Colonic mucosa (tissue), 4 donors: ENCODE measurements at places on chromosomes 16 and 17. TPM values are rescaled to one million over a fixed set of nuclear protein-coding genes. Genes with fewer than 3 reads are reported as not detected.

GRCh38 chr16:10877472-10877946, 507 bp downstream of the CIITA start:
- no peak for DNase-seq
- peaks cover 5% of the 10 kb centered on the region for H3K4me1 ChIP-seq
- H3K27me3 ChIP-seq = no peaks in the 10 kb centered on the region
- H3K27ac ChIP-seq = peak overlapping the region; percentile 58
- H3K4me3 ChIP-seq = peak overlapping the region; percentile 70

GRCh38 chr17:57051886-57052361, 33.1 kb upstream of the AKAP1 start:
- no peak for DNase-seq
- no peak overlapping the region for H3K4me3 ChIP-seq
- peaks cover 6% of the 10 kb centered on the region for H3K4me1 ChIP-seq
- H3K27me3 ChIP-seq = no peaks in the 10 kb centered on the region
- no peak overlapping the region for H3K27ac ChIP-seq

Gene FASN
- 198 TPM for total RNA-seq

DNA sequence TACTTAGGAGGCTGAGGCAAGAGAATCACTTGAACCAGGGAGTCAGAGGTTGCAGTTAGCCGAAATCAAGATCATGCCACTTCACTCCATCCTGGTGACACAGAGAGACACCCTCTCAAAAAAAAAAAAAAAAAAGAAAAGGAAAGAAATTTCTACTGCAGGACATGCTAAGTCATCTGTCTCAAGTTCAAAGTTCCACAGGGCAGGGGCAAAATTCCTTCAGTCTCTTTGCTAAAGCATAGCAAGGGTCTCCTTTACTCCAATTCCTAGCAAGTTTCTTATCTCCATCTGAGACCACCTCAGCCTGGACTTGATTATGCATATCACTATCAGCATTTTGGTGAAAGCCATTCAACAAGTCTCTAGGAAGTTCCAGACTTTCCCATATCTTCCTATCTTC, 14.6 kb downstream of the ZSCAN10 start:
- no peaks in the 10 kb centered on the region for H3K27me3 ChIP-seq
- H3K36me3 ChIP-seq = no peaks in the 10 kb centered on the region
- DNase-seq = no peak
- no peak overlapping the region for H3K27ac ChIP-seq
- no peak overlapping the region for H3K4me3 ChIP-seq
- H3K4me1 ChIP-seq = no peaks in the 10 kb centered on the region

- H3K36me3 ChIP-seq = no peaks in the 10 kb centered on the region
- no peaks in the 10 kb centered on the region for H3K27me3 ChIP-seq
- H3K4me1 ChIP-seq = peaks cover 8% of the 10 kb centered on the region
- H3K27ac ChIP-seq = peak overlapping the region; percentile 86
- peak overlapping the region; percentile 44 for H3K4me3 ChIP-seq
- no peak for DNase-seq
These were observed 54.6 kb downstream of the WDR45B start for GRCh38 chr17:82593590-82594087.

DNA sequence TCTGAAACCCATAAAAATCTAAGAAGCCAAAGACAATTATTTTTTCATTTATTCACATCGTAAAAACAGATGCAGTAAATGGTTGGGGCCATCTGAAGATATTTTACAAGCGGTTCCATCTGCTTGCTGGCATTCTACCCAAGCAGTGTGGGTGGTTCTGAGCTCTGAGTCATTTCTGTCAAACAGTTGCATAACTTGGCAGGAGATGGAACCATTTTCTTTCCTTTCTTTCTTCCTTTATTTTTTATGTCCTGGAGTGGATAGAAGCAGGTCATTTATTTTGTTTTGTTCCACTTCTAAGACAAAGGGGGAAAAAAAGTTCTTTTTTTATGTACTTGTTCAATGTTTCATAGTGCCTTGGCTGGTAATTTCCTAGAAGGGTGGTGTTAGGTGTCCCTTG, 1151.9 kb upstream of the GOT2 start:
- H3K27me3 ChIP-seq = no peaks in the 10 kb centered on the region
- no peaks in the 10 kb centered on the region for H3K36me3 ChIP-seq
- no peak for DNase-seq
- H3K4me3 ChIP-seq = no peak overlapping the region
- H3K4me1 ChIP-seq = no peaks in the 10 kb centered on the region
- no peak overlapping the region for H3K27ac ChIP-seq

- peaks cover 6% of the 10 kb centered on the region for H3K4me1 ChIP-seq
- H3K4me3 ChIP-seq = no peak overlapping the region
- H3K36me3 ChIP-seq = no peaks in the 10 kb centered on the region
- DNase-seq = no peak
These were observed 5.4 kb downstream of the DCAF7 start for GRCh38 chr17:63555500-63556156.

Gene MTSS2
- 15.5 TPM for total RNA-seq

DNA sequence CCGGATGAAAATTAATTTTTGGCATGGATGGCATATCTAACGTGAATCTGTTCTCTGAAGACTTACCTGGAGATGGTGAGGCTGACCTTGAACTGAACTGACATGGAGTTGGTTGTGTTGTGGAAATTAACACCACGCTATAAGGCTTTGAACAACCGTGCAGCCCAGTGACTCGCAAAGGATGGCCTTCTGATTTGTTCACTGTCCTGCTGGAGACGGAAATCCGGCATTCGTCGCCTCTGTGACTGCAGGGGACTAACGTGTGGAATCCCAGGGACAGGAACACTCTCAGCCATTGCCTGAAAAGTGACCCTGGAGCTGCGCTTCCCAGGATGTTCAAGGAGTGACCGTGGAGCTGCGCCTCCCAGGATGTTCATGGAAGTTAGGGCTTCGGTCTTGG, 100.3 kb downstream of the NPIPB11 start:
- no peaks in the 10 kb centered on the region for H3K36me3 ChIP-seq
- H3K4me3 ChIP-seq = no peak overlapping the region
- no peak for DNase-seq
- H3K4me1 ChIP-seq = no peaks in the 10 kb centered on the region
- H3K27ac ChIP-seq = no peak overlapping the region

DNA sequence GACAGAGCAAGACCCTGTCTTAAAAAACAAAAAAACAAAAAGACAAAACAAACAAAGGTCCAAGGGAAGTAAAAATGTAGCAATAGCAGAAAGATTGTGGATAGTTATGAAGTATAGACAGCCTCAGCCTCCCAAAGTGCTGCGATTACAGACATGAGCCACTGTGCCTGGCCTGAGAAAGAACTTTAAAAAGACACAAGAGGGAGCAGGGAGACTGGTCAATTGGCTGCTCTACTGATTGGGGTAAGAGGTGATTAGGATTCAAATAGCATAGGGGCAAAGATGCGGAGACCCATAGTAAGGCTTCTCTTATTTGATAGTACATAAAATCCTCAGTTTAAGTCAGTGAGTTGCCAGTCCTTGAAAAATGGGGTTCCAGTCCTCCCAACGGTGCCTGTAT, 518.2 kb upstream of the GOT2 start:
- no peaks in the 10 kb centered on the region for H3K27me3 ChIP-seq
- no peak overlapping the region for H3K4me3 ChIP-seq
- no peak for DNase-seq
- no peaks in the 10 kb centered on the region for H3K36me3 ChIP-seq

Gene KCTD19
- 0.24 TPM for total RNA-seq

DNA sequence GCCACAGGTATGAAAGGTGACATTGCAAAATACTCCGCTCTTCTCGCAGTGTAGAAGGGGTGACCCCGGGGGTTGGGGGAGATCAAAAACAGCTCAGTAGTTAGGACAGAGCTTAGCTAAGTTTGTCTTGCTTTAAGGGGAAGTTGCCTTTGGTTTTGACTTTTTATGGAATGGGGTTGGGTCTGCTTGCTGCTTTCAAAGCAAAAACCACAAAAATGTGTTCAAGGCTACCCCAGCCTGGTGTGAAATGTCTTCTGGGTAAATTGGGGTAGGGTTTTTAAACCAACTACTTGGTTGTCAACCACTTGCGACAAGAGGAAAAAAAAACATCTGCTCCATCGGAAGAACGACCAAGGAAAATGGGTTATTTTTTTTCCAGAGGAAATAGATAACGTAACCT, 6.2 kb downstream of the FUS start:
- H3K36me3 ChIP-seq = peaks cover 46% of the 10 kb centered on the region
- peaks cover 14% of the 10 kb centered on the region for H3K4me1 ChIP-seq

DNA sequence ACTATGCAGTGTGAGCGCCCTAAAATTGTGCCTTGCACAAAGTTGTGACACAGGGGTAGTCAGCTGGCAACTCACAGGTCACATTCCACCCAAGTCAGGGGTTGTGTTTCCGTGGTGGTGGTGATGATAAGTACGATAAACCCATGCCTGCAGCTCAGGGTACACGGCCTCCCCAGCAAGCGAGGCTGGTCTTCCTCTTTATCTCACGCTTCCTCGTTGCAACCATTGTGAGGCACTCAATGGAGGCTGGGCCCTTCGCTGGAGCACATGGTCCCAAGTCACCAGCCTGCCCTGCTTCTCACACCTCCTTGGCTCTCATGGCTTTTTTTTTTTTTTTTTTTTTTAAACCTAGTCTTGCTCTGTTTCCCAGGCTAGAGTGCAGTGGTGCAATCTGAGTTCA, 307.5 kb downstream of the CPPED1 start:
- no peak for DNase-seq
- H3K27ac ChIP-seq = no peak overlapping the region
- no peak overlapping the region for H3K4me3 ChIP-seq
- no peaks in the 10 kb centered on the region for H3K27me3 ChIP-seq
- no peaks in the 10 kb centered on the region for H3K36me3 ChIP-seq

DNA sequence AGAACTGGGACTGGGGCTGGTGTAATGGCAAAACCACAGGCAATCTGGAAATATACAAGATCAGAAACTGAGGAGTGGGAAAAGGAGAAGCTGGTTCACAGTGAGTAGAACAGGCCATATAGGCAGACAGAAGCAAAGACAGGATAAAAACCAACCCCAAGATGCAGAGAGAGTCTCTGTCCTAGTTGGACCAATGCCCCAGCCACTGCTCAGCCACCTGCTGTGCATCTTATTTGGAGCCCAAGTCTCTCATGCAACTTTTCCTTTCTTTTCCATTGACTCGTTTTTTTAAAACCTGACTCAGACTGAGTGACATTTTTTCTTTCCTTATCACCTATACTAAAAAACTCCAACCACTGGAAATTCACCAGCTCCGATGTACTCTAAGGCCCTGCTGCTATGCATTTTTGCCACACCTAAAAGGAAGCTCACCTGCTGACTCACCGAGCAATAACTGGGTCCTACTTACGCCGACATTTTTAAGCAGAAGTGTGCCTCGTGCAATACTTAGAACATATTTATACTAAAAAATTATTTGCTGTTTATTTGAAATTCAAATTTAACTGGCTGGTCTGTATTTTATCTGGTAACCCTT, 100.8 kb upstream of the XYLT1 start:
- H3K4me3 ChIP-seq = no peak overlapping the region
- no peak overlapping the region for H3K27ac ChIP-seq
- H3K4me1 ChIP-seq = no peaks in the 10 kb centered on the region

DNA sequence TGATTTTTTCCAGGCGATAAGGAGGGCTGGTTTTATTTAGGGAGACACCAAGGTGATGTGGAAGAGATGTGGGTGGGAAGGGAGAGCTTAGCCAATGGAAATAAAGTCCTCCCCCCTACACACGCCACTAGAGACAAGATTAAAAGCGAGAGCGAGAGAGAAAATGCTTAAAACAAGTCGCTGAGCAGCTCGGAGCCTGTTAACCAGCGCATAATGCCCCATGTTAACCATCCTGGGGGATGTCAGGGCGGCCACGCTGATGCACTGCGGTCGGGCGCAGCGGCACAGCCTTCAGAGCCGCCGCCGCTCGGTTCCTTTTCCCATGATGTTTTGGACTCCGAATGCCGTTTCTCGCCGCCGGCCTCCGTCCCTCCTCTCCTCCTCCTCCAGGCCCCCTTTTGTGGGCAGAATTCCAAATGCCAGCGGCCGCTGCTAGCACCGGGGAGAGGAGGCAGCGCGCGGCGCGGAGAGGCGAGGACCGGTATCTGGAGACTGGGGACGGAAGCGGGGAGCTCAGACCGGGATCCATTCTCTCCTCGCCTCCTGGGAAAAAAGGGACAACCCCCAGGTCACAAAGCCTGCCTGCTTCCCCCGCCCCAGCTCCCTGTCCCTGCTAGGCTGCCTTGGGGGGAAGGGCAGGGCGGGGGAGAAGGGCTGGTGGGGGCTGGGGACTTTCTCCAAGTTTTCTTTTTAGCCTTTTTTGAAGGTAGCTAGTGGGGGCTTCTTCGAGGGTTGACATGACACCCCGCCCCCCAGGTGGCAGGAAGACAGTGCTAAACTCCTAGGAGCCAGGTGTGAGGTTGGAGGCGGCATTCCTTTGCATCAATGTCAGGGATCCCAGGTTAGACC, 98.1 kb upstream of the CCL2 start:
- H3K4me3 ChIP-seq = no peak overlapping the region
- DNase-seq = no peak
- no peaks in the 10 kb centered on the region for H3K4me1 ChIP-seq
- H3K36me3 ChIP-seq = no peaks in the 10 kb centered on the region
- no peak overlapping the region for H3K27ac ChIP-seq
- peaks cover 7% of the 10 kb centered on the region for H3K27me3 ChIP-seq

Gene TSPOAP1
- total RNA-seq = 5.4 TPM

Gene WSCD1
- 19.5 TPM for total RNA-seq

Gene ASIC2
- total RNA-seq = 1.3 TPM

DNA sequence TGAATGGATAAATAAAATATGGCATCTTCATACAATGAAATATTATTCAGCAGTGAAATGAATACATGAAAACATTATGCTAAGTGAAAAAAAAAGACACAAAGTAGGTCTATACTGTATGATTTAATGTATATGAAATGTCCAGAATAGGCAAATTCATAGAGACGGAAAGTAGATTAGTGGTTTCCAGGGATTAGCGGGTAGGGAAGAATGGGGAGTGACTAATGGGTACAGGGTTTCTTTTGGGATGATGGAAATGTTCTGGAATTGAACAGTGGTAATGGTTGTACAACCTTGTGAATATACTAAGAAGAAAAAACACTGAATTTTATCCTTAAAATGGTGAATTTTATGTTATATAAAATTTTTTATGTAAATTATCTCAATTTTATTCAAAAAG, 8.5 kb upstream of the MYCBPAP start:
- no peak overlapping the region for H3K27ac ChIP-seq
- no peaks in the 10 kb centered on the region for H3K27me3 ChIP-seq
- no peak overlapping the region for H3K4me3 ChIP-seq
- no peaks in the 10 kb centered on the region for H3K4me1 ChIP-seq

Gene FOXF1
- 6.3 TPM for total RNA-seq

DNA sequence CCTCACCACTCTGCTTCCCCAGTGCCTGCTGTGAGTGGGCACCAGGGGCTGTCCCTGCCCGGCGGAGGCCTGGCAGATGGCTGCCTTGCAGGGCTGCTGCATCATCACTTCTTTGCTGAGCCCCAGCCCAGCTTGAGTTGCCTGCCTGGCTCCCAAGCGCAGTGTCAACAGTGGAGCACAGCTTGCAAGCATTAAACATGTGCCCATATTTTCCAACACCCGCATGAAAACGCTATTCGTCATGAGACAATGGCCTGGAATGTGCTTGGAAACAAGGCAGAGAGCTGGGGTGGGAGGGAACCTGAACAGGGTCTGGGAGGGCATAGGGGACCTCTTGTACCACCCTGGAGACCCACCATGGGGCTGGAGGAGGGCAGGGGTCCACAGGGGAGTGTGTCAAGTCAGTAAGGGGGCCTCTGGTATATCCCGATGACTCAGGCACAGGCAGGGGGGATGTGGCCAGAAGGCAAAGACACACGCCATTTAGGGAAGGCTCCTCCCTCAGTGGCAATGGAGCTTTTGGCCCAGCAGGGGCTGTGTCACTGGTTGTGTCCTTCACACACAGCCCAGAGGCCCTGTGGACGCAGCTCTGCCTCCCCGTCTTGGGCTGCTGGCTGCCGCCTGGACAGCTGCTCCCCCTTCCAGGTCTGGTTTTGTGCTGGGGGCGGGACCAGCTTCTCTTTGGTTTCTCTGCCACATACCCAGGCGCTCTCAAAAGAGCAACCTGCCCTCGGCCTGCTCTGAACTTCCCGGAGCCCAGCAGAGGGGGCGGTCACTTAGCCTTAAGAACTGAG, 17.4 kb upstream of the MTSS2 start:
- peak overlapping the region; percentile 61 for H3K27ac ChIP-seq
- H3K27me3 ChIP-seq = no peaks in the 10 kb centered on the region
- no peak for DNase-seq
